AG20443 (cell line): ENCODE measurements at places on chromosomes 2 and 18.

DNA sequence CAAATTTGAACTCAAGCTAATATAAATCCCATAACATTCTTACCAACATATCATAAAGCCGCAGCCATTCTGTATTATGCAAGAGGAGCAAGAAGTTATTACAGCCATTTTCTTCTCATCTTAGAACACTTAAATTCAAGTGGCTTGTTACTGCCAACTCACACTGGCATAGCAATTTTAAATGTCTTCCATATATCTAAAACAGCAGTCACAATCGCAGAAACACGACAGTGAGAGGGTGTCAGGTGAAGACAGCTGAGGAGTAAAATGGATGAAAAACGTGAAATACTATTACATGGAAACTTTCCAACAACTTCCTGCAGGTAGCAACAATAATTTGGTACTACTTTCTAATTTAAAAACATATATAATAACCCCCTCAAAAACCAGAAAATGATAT is 17.9 kb downstream of the PPP3R1 start:
- DNase-seq: no peak

GRCh38 chr18:55912919-55913318 is 324.9 kb upstream of the TCF4 start:
- no peak for DNase-seq

GRCh38 chr2:7835151-7835550 is 846.7 kb upstream of the ID2 start:
- no peak for DNase-seq

- DNase-seq: no peak
Observed at GRCh38 chr2:101478181-101479001, 3.5 kb upstream of the RFX8 start.

DNA sequence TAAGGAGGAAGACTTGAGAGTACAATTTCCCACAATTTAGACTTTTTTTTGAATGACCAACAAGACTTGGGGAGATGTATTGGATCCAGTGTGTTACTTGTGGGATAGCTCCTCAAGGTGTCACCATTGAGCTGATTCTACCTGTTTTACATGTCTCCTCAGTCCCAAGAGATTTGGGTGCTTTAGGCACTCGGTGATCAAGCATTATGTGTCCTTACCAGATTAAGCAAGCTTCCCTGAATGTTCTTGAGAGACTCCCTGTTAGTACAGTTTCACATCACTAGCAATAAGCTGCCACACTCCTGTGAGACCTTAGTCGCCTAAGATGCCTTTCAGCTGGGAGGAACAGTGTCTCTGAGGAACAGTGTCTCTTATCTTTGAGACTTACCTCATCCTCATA is 384.3 kb upstream of the SYT4 start:
- no peak for DNase-seq

- peak; percentile 50 for DNase-seq
Observed at GRCh38 chr2:221502270-221503010, 69.7 kb downstream of the EPHA4 start.

GRCh38 chr2:185384822-185385560 is 353.6 kb upstream of the FSIP2 start:
- DNase-seq: no peak

DNA sequence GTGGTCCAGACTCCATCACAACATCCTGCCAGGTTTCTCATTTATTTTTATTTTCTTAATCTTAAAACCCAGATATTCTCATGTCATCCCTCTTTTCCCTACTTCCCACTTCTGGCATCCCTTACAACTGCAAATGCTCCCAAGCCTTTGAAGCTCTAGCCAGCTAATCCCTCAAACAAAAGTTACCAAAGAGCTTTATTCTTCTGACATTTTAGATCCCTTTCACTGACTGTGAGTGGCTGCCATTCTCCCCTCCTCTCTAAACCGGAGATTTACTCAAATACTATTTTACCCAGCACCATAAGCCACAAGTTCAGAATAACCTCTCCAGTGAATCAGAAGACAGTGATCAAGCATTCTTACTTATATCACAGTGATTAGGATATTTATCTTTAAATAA is 569.0 kb upstream of the SYT4 start:
- no peak for DNase-seq
